ENCODE measurements at places on chromosomes 6 and 20.
A peak's percentile ranks its signal among the peaks of the same experiment; 100 is the strongest.

- H3K27ac ChIP-seq, result peak overlapping the region; percentile 67
- no peaks in the 10 kb centered on the region for H3K27me3 ChIP-seq
- H3K36me3 ChIP-seq, result no peaks in the 10 kb centered on the region
Measured at GRCh38 chr20:20440481-20440880, 72.6 kb downstream of the INSM1 start.

DNA sequence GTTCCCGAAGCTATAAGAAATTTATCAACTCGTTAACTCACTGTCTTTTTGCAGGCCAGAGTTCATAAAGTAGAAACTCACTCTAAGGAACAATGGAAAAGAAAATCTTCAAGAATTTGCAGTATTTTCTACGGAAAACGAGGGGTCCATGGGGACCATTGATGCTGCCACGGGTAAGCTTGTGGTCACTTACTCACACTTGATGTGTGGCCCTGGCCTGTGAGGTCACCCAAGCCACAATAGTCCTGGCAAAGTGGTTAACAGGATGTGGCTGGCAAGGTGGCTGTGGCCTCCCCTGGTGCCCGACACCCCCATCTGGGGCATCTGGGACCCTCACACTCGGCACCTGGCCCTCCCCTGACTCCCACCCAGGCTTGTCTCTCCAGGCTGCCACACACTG is 123.4 kb downstream of the C6orf118 start:
- H3K27ac ChIP-seq, result no peak overlapping the region
- no peaks in the 10 kb centered on the region for H3K4me1 ChIP-seq
- no peak for DNase-seq
- H3K27me3 ChIP-seq, result no peaks in the 10 kb centered on the region
- no peak overlapping the region for H3K4me3 ChIP-seq

GRCh38 chr6:72672906-72673305 is 51.0 kb downstream of the KCNQ5 start:
- H3K4me1 ChIP-seq, result no peaks in the 10 kb centered on the region
- H3K27ac ChIP-seq, result no peak overlapping the region
- no peak for DNase-seq

DNA sequence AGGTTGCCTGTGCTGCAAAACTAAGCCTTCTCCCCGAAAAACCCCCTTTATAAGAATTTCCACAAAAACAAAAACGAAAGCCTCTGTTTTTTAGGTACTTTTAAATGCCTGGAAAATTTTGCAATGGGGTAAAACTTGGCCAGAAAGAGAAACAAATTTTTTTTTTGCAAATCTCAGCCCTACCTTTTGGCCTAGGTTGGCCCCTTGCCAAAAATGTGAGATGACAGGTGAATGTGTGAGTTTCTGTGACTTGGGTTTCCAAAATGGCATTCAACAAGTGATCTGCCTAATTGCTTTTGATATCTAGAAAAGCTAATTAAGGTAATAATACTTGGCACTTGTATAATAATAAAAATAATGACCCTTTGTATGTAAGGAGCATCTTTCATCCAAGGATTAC is 48.4 kb downstream of the MAFB start:
- no peaks in the 10 kb centered on the region for H3K36me3 ChIP-seq
- H3K27ac ChIP-seq, result no peak overlapping the region
- no peak for DNase-seq
- H3K4me3 ChIP-seq, result no peak overlapping the region

DNA sequence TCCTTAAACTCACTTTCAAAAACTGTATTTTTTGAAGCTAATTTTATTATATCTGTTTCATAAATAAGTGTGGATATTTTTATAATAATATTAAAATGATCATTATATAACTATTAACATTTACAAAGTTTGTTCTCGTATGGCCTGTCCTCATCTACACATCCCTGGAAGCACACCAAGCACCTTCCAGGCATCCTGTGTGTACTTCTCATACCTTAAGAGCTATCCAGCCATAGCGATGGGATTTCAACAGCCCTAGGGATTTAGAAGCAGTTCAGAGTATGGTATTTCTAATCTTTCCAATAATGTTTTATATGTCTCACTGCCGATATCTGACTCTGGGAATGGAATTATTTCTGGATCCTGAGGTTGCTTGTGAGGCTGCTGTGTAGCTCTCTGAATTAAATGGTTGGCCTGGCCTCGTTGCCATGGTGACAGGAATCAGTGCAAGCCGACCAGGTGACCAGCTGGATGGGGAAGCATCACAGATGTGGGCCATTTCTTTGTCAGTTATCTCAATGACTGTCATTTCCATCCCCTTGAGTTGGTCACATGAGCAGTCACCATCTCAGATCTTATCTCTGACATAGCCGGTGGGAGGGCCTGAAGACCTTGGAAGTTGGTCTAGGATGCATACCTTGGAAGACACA is 265.2 kb upstream of the RIN2 start:
- no peaks in the 10 kb centered on the region for H3K36me3 ChIP-seq
- H3K4me3 ChIP-seq, result no peak overlapping the region
- no peaks in the 10 kb centered on the region for H3K4me1 ChIP-seq
- no peaks in the 10 kb centered on the region for H3K27me3 ChIP-seq

DNA sequence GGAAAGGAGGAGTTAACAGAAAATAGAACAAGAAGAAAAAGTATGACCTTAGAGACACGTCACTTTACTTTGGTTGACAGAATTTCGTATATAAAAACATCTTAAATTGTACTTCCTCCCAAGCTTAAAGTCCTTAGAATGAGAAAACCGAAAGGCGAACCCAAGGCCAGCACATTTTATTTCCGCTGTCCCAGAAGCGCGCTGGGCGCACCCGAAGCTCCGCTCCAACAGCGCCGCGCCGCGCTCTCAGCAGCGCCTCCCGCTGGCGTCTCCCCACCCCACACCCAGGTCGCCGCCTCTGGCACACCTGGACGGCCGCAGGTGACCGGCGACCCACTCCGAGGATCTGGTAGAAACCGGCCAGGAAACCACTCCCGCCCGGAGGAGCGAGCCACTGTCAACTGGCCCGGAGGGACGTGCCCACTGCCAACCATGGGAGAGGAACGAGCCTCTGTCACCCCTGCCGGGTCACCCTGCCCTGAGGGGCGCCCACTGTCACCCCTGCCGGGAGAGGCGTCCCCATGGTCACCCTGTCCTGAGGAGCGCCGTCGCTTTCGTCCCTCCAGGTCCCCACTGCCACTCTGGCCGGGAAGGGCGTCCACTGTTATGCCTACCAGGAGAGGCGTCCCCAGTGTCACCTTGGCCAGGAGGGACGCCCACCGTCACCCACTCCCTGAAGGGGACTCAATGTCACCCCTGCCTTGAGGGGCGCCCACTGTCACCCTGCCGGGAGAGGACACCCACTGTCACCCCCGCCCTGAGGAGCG is 824 bp downstream of the MPC1 start:
- DNase-seq, result peak; percentile 93
- H3K36me3 ChIP-seq, result no peaks in the 10 kb centered on the region
- H3K27me3 ChIP-seq, result no peaks in the 10 kb centered on the region

DNA sequence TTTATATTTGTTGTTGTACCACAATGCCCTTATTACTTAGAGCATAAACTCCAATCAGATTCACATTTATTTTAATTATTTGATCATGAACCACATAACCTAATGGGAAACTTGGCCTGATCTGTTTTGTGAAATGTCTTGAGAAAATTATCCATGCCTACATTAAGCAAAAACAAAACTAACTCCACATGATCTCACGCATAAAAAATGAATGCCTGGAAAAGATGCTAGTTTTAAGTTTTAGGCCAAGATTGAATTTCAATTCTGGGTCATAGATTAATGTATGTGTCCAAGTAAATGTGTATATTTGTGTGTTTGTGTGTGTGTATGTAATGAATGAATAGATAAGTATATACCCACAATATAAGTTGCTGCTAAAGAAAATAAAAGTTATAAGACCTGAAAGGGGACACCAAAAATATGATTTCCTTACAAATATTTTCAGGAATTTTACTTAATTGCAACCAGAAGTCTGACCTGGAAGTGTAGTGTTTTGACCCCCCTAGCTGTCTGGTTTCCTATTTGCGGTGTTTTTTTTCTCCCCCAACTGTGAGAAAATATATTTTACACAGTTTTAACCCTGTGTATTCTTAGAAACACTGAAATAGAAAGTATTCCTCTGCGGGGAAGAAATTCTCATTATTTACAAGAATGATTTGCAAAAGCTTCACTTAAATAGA is 97.2 kb downstream of the JAG1 start:
- no peak overlapping the region for H3K27ac ChIP-seq
- no peaks in the 10 kb centered on the region for H3K4me1 ChIP-seq
- no peak overlapping the region for H3K4me3 ChIP-seq

DNA sequence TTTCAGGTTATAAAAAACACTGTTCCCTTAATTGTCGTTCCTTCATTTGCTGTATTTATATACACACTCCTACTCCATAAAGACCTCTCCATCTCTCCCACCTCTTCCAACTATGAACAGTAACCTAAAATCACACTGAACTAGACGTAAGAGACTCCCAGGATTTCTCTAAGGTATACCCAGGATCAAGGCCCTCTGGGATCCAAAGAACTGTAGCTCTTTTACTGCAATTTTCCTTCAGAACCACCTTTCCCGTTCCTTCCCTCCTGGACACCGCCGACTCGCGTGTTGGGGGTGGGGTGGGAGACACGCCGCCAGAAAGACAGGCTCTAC is 680 bp downstream of the LATS1 start:
- peaks cover 36% of the 10 kb centered on the region for H3K4me1 ChIP-seq
- no peaks in the 10 kb centered on the region for H3K36me3 ChIP-seq
- no peak for DNase-seq
- no peaks in the 10 kb centered on the region for H3K27me3 ChIP-seq

DNA sequence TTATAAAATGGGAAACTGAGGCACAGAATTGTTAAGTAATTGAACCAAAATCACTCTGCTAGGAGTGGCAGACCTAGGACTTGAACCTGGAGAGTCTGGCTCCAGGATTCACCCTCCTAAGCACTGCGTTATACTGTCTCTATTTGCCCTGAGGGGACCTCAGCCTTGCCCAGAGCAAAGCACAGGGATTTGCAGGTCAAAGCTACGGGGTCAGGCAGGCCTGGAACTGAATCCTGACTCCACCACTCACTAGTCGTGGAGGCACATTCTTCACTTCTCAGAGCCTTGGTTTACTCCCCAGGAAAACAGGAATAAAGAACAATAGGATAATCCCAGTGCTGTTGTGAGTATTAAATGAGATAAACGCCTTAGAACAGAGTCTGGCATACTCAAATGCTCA is 19.4 kb downstream of the KCNK15 start:
- H3K27ac ChIP-seq, result no peak overlapping the region
- no peaks in the 10 kb centered on the region for H3K36me3 ChIP-seq
- no peak overlapping the region for H3K4me3 ChIP-seq
- peaks cover 5% of the 10 kb centered on the region for H3K27me3 ChIP-seq
